ENCODE measurements at places on chromosomes 13 and 19. TPM values are rescaled to one million over a fixed set of nuclear protein-coding genes. Genes with fewer than 3 reads are reported as not detected.

Gene C1QTNF9B
- total RNA-seq: not detected

Gene KL
- 2.7 TPM for total RNA-seq

Gene DAND5
- total RNA-seq: not detected

DNA sequence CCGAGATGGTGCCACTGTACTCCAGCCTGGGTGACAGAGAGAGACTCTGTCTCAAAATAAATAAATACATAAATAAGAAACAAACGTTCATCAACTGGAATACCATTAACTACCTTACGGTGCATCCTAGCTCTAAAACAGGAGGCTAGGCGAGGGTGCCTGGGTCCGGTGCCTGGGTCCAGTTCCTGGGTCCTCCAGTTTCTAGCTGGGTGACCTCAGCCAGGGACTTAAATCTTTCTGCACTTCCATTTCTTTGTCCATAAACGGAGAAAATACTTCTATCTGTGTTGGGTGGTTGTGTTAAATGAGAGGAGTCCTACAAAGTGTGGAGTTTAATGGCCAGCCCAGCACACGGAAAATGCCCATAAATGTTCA is 34.0 kb downstream of the RFX2 start:
- H3K27me3 ChIP-seq: no peaks in the 10 kb centered on the region
- peak overlapping the region; percentile 18 for H3K27ac ChIP-seq
- H3K4me3 ChIP-seq: no peak overlapping the region
- H3K4me1 ChIP-seq: no peaks in the 10 kb centered on the region
- no peak for DNase-seq
- H3K36me3 ChIP-seq: no peaks in the 10 kb centered on the region

DNA sequence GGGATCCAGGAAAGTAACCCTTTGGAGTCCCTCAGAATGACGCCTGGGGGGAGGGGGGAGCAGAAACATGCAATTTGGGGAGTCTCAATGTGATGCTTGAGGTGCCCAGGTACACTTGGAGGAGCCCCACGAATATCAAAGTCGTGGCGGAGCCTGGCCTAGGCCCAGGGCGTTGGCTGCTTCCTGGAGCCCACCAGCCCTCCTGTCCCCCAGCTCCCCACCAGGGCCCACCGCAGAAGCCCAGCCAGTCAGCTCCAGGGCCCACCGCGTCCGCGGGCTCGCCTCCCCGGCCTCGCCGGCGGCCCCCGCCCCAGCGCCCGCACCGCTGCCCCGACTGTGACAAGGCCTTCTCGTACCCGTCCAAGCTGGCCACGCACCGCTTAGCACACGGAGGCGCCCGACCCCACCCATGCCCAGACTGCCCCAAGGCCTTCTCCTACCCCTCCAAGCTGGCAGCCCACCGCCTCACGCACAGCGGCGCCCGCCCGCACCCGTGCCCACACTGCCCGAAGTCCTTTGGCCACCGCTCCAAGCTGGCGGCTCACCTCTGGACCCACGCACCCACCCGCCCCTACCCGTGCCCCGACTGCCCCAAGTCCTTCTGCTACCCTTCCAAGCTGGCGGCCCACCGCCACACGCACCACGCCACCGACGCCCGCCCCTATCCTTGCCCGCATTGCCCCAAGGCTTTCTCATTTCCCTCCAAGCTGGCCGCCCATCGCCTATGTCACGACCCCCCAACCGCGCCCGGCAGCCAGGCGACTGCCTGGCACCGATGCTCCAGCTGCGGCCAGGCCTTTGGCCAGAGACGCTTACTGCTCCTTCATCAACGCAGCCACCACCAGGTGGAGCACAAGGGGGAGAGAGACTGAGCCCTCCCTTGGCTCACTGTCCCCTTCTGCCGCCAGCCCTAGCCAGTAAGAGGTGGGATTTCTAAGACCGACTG is 2.1 kb downstream of the ZNF575 start:
- peak; percentile 64 for DNase-seq
- H3K27ac ChIP-seq: peak overlapping the region; percentile 82
- H3K4me3 ChIP-seq: no peak overlapping the region
- no peaks in the 10 kb centered on the region for H3K27me3 ChIP-seq
- H3K4me1 ChIP-seq: no peaks in the 10 kb centered on the region
- H3K36me3 ChIP-seq: no peaks in the 10 kb centered on the region

DNA sequence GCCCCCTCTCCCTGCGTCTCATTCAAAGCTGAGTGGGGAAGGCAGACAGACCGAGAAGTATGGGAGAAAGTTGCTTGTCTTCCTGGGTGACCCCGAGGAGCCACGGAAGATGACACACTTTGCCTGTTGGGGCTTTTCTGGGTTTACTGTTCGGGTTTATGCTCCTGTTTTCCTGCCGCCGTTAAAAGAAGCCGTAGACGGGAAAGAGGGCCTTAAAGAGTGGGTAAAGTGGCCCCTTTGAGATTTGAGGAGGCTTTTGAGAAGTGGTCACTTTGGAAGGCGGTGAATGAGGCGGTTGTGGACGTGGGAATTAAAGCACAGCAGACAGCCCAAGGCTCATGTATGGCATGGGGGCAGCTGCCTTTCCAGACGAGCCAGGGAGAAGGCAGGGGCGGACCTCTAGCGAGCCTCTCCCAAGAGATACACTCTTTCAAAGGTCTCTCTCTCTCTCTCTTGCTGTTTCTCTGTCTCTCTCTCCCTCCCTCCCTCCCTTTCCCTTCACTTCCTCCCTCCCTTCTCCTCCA is 493 bp upstream of the LHFPL6 start:
- no peaks in the 10 kb centered on the region for H3K36me3 ChIP-seq
- peak overlapping the region; percentile 83 for H3K4me3 ChIP-seq
- no peaks in the 10 kb centered on the region for H3K27me3 ChIP-seq
- H3K4me1 ChIP-seq: no peaks in the 10 kb centered on the region
- no peak for DNase-seq
- H3K27ac ChIP-seq: peak overlapping the region; percentile 87

DNA sequence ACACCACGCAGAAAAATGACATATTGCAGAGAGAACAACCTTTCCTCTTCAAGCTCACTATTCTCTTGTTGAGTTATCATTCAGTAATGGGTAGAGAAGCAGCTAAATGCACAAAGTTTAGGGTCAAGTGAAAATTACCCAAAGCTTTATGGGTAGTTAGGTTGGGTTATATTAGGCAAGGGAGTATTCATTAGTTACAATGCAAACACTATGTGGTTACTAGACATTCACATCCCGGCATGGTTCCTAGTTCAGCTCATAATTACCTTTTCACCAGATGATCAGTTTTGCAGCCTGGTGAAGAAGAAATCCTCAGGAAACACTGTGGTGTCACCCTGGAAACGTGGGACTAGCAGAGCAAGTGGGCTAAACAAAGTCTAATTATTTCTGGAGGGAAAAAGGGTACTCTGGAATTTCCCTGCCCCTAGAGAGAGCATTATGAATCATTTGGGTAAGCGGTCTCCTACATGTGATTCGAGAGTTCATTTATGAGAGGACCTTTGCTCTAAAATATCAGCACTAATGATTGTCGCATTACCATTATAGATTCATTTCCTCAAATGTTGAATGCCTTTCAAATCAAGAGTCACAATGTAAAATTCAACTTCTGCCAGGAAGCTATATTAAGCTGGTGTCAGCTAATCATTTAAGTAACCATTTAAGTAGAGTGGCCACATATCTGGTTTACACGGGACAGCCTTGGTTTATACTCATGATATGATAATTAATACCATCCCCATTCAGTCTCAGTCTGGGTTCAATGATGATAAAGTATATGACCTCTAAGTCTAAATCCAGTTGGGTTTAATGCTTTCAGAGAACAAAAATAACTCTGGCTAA is 1208.0 kb downstream of the DIAPH3 start:
- no peaks in the 10 kb centered on the region for H3K36me3 ChIP-seq
- H3K27ac ChIP-seq: no peak overlapping the region
- DNase-seq: no peak
- H3K4me1 ChIP-seq: no peaks in the 10 kb centered on the region
- H3K4me3 ChIP-seq: no peak overlapping the region

GRCh38 chr13:30570691-30571090 is 47.0 kb upstream of the USPL1 start:
- peak overlapping the region; percentile 50 for H3K27ac ChIP-seq
- peaks cover 5% of the 10 kb centered on the region for H3K4me1 ChIP-seq
- H3K4me3 ChIP-seq: no peak overlapping the region
- no peaks in the 10 kb centered on the region for H3K36me3 ChIP-seq

DNA sequence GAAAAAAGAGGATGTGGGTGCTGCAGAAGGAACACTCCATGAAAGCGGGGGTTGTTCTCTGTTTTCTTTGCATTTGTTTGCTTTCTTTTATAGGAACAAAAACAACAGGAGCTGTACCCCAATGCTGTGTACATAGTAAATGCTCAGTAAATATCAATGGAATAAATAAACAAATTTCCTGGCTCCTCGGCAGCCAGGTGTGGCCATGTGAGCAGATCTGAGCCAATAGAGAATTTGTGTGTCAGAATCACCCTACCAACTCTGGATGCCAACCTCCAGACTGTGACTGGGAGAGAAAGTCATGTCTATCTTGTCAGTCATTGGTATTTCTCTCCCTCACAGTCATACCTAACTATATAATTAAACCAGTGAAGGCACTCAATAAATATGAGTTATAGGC is 10.6 kb upstream of the CLPP start:
- H3K4me1 ChIP-seq: no peaks in the 10 kb centered on the region
- H3K4me3 ChIP-seq: no peak overlapping the region
- H3K36me3 ChIP-seq: no peaks in the 10 kb centered on the region
- DNase-seq: no peak
- H3K27me3 ChIP-seq: no peaks in the 10 kb centered on the region
- H3K27ac ChIP-seq: no peak overlapping the region

GRCh38 chr19:47190167-47190727 is 40.8 kb downstream of the BBC3 start:
- peak overlapping the region; percentile 3 for H3K4me3 ChIP-seq
- peaks cover 15% of the 10 kb centered on the region for H3K4me1 ChIP-seq
- no peaks in the 10 kb centered on the region for H3K36me3 ChIP-seq
- H3K27me3 ChIP-seq: no peaks in the 10 kb centered on the region
- peak; percentile 71 for DNase-seq

- no peak for DNase-seq
- no peak overlapping the region for H3K4me3 ChIP-seq
- H3K27ac ChIP-seq: no peak overlapping the region
- H3K36me3 ChIP-seq: no peaks in the 10 kb centered on the region
- H3K4me1 ChIP-seq: no peaks in the 10 kb centered on the region
Observed at GRCh38 chr13:33362986-33363727, 77.6 kb upstream of the STARD13 start.

DNA sequence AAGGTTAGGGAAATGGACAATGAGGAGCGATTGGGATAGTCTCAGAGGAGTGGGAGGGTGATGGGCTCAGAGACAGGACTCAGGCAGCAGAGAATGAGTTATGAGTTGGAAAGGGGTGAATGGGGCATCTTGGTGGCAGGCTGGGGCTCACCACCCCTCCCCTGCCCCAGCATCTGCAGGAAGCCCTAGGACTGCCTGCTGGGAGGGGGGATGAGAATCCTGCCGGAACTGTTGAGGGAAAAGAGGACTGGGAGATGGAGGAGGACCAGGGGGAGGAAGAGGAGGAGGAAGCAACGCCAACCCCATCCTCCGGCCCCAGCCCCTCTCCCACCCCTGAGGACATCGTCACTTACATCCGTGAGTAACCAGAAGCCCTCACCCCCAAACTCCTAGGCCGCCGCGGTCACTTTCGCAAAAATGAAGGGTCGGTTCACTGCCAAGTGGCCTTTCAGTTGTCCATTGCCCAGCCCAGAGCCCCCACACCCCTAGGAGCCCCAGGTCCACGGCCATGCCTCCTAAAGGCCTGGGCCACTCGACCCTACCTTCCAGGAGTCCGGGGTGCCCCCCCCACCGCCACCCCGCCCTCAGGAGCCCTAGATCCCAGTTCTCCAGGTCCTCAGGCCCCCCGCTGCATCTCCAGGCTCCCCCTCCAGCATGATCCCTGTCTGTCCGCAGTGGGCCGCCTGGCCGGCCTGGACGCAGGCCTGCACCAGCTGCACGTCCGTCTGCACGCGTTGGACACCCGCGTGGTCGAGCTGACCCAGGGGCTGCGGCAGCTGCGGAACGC is 764 bp downstream of the CLEC11A start:
- H3K27me3 ChIP-seq: peaks cover 4% of the 10 kb centered on the region
- no peaks in the 10 kb centered on the region for H3K36me3 ChIP-seq
- H3K4me1 ChIP-seq: no peaks in the 10 kb centered on the region
- peak overlapping the region; percentile 89 for H3K27ac ChIP-seq

GRCh38 chr13:48500652-48501197 is 32.2 kb downstream of the RCBTB2 start:
- no peaks in the 10 kb centered on the region for H3K27me3 ChIP-seq
- no peaks in the 10 kb centered on the region for H3K36me3 ChIP-seq
- H3K27ac ChIP-seq: peak overlapping the region; percentile 66
- DNase-seq: no peak
